Cardiac muscle cell (in vitro differentiated cells and primary cell): ENCODE measurements at places on chromosomes 1 and 21. TPM values are rescaled to one million over a fixed set of nuclear protein-coding genes. Genes with fewer than 3 reads are reported as not detected.

GRCh38 chr21:20592463-20592862 lies 405.7 kb upstream of the NCAM2 start:
- no peak for DNase-seq

The PCBP3 gene
- 1.1 and 4.3 TPM in 2 replicates for total RNA-seq

DNA sequence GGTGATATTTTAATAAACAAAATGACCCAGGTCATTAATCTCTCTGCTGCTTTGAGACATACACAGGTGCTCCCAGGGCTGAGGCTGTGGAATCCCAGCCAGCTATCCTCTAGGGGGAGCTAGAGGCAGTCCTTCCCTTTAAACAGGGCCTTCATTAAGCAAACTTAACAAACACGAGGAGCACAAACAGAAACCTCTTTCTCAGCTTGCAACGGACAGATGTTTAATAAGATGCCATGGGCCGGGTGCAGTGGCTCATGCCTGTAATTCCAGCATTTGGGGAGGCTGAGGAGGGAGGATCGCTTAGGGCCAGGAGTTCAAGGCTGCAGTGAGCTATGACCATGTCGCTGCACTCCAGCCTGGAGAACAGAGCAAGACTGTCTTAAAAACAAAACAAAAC lies 106.7 kb downstream of the HIVEP3 start:
- peak; percentile 88 for DNase-seq

DNA sequence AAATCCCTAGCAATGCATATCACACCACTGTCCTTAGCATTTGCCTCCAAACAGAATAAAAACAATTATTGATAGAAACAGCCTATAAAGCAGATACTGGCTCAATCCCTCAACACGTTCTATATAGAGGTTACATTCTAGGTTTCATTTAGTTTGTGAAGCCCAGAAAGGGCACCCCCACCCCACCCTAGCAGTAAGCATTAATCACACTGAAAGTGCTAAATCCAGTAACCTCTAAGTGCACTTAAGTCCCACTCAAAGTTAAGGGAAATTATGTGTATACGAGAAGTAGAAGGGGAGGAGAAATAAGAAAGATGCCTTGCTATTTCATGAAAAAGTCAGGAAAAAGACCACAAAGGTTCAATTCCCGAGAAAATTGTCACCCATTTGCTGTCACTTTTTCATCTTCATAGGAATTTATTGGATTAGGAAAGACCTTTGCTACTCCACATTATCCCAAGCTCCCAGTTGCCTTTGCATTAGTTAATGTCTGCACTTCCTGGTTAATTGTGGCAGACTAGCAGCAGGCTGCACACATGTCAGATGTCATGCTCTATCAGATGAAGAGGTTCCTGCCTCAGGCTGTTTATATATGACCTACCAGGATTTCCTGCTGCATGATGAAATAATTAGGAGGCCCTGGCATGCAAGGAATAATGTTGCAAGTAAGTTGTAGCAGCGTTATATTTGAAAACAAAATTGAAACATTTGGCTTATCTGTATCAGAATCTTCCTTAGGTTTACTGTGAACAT lies 54.5 kb upstream of the LHX8 start:
- DNase-seq, result peak; percentile 17

DNA sequence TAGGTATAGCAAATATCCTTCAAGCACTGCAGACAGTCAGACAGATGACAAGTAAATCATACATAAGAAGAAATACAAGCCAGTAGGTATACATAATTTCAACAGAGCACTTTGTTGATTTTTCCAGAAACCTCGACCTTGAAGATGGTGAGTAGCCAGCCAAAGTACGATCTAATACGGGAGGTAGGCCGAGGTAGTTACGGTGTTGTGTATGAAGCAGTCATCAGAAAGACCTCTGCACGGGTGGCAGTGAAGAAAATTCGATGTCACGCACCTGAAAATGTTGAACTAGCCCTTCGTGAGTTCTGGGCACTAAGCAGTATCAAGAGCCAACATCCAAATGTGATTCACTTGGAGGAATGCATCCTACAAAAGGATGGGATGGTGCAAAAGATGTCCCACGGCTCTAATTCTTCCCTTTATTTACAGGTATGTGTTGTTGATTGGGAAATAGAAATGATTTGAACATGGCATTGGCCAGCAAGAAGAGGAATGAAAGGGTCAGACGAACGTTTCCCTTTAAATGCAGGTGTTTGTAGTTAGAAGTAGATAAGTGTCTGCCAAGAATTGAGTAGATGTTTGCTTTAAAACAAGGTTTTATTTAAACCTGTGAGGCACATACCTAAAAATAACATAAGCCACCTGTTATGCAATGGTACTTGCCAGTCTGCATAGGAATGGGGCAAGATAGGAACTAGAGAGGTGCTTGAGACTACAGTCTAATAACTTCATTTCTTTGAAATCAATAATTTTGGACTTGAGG lies 2.7 kb downstream of the PDIK1L start:
- no peak for DNase-seq

- DNase-seq, result no peak
Measured at GRCh38 chr1:97004054-97004453, 282.5 kb downstream of the PTBP2 start.

GRCh38 chr1:90729504-90730242 lies 12.6 kb upstream of the BARHL2 start:
- no peak for DNase-seq

GRCh38 chr1:73516451-73516850 lies 681.5 kb downstream of the LRRIQ3 start:
- DNase-seq, result no peak

- peak; percentile 54 for DNase-seq
Measured at GRCh38 chr1:94236630-94237290, 624 bp downstream of the ARHGAP29 start.

DNA sequence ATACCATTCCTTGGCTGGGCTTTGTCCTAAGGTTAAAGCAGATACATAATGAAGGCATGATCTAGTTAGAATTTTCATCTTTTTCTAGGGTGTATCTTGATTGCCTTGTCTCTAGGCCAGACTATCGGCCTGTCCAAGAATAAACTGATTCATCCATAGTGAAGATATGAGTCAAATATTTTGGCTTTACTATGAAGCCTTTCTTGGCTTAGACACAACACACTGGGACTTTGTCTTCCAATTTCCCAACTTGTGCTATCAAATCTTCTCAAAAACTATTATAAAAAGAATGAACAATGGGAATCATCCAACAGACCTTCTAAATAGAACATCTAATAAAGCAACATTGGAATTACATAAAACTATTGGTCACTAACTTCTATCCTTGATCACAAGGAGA lies 64.8 kb downstream of the WARS2 start:
- no peak for DNase-seq

- no peak for DNase-seq
Measured at GRCh38 chr1:28540651-28541050, 12.2 kb upstream of the TRNAU1AP start.

- peak; percentile 66 for DNase-seq
Measured at GRCh38 chr1:15153842-15154479, 414 bp downstream of the TMEM51 start.

The LCE3D gene
- not detected in 2 replicates for total RNA-seq

DNA sequence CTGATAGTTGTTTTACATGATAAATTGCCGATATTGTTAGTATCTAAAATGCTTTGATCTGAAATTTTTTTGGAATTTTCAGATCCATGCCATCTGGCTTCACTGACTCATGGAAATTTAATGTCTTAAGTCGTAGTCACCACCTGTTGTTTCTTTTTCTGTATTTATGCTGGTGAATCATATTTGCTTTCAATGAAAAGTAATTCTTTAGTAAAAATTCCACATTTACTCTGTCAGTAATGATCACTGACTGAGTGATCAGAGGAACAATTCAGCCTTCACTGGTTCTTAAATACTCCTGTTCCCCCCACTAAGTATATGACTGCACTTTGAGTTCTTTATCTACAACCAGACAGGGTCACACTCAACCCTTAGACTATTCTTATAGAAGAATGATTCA lies 185.6 kb upstream of the NRIP1 start:
- DNase-seq, result no peak

The CFAP45 gene
- total RNA-seq, result 0.14 TPM in 1 of 2 replicates, not detected in the other

- DNase-seq, result no peak
Measured at GRCh38 chr1:41328001-41328615, 33.1 kb upstream of the FOXO6 start.

GRCh38 chr1:10450156-10450814 lies 454 bp downstream of the CORT start:
- DNase-seq, result no peak

DNA sequence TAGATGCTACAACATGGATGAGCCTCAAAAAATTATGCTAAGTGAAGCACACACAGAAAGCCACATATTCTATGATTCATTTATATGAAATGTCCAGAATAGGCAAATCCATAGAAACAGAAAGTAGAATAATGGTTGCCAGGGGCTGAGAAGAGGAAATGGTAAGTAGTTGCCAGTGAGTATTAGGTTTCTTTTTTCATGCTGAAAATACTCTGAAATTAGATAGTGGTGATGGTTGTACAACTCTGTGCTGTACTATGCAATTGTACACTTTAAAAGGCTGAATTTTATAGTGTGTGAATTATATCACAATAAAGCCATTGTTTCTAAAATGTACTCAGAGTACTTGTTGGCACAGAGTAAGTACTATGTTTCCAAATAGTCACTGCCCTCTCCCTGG lies 15.5 kb upstream of the GFI1 start:
- no peak for DNase-seq

GRCh38 chr1:14946684-14947238 lies 206.8 kb upstream of the TMEM51 start:
- no peak for DNase-seq

- no peak for DNase-seq
Measured at GRCh38 chr1:198700396-198700795, 61.6 kb downstream of the PTPRC start.

- no peak for DNase-seq
Measured at GRCh38 chr1:156856282-156856785, 2.6 kb downstream of the INSRR start.

DNA sequence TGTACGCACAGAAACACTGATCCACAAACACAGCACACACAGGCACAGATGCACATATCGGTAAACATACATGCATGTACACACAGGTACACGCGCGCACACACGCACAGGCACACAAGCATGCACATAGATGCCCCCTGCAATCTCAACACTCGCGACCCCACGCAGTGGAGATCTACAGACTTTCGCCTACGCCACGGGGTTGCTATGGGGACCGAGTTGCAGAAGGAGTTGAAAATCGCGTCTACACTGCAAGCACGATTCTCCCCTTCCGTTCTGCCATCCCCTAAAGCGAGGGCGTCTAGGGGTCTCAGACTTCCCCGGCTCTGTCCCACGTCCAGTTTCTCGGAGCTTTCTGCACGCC lies 826 bp downstream of the TRIM17 start:
- no peak for DNase-seq

GRCh38 chr1:31786366-31787060 lies 22.4 kb upstream of the ADGRB2 start:
- DNase-seq, result no peak

The TIAM1 gene
- total RNA-seq, result 8.3 and 9.2 TPM in 2 replicates

GRCh38 chr1:57040811-57041210 lies 75.0 kb upstream of the C8B start:
- DNase-seq, result no peak

GRCh38 chr1:17270891-17271765 lies 22.2 kb downstream of the PADI3 start:
- DNase-seq, result no peak

The CCDC185 gene
- total RNA-seq, result not detected in 2 replicates

The RSPH1 gene
- 0.06 TPM in 1 of 2 replicates, not detected in the other for total RNA-seq

The CD1D gene
- total RNA-seq, result 4.6 and 5.4 TPM in 2 replicates

The ITGB2 gene
- total RNA-seq, result 0.25 and 0.57 TPM in 2 replicates

The TRABD2B gene
- 0.60 and 1.2 TPM in 2 replicates for total RNA-seq

The PALMD gene
- total RNA-seq, result 0.63 and 0.70 TPM in 2 replicates

The TRAF3IP3 gene
- 0.11 and 1.3 TPM in 2 replicates for total RNA-seq

- no peak for DNase-seq
Measured at GRCh38 chr1:33837635-33838034, 26.2 kb upstream of the HMGB4 start.
